HS-5 (cell line): ENCODE measurements at places on chromosomes 3 and 15.

DNA sequence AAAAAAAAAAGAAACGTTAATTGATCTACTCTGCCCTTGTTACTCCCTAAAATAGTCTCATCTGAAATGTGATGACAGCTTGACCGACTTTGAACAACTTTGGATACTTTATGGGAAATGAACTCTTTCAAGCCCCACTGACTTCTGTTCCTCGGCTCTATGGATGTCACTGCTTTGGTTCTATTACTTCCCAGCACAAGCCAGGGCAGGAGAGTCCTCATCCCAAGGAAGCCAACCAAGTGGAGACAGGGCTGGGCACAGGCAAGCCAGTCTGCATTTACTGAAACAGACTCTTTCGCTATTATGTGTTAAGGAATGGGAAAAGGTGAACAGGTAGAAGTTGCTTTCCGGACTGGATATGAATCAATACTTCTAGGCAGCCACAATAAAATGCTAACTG lies 444.0 kb downstream of the FOXP1 start:
- DNase-seq, result no peak

- DNase-seq, result no peak
Measured at GRCh38 chr3:178684881-178685590, 148.8 kb downstream of the KCNMB2 start.

GRCh38 chr3:43855674-43856299 lies 165.0 kb downstream of the ABHD5 start:
- DNase-seq, result no peak

DNA sequence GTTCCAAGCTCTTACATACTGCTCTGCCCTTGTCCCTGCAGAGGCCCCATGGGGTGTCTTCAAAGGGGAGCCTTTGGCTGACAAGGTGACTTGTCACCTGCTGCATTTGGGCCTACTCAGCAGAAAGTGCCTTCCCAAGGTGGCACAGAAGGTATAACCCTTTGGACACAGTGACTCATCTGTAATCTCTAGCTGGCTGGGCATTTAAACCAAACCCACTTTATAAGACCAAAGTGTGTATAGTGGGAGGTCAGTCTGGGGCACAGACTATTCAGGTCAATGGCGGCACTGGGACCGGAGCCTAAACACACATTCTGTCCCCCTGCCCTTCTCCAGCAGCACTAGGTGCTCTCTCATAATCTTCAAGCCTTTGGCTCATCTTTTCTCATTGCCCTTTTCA lies 35.1 kb downstream of the GJD2 start:
- no peak for DNase-seq

DNA sequence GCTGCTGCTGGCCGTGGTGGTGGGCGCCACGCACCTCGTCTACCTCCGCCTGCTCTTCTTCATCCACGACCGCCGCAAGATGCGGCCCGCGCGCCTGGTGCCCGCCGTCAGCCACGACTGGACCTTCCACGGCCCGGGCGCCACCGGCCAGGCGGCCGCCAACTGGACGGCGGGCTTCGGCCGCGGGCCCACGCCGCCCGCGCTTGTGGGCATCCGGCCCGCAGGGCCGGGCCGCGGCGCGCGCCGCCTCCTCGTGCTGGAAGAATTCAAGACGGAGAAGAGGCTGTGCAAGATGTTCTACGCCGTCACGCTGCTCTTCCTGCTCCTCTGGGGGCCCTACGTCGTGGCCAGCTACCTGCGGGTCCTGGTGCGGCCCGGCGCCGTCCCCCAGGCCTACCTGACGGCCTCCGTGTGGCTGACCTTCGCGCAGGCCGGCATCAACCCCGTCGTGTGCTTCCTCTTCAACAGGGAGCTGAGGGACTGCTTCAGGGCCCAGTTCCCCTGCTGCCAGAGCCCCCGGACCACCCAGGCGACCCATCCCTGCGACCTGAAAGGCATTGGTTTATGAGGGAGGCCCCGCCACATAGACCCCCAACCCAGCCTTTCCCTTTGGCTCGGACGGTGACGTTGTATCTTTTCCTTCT lies 1.1 kb downstream of the GPR27 start:
- DNase-seq, result no peak

- no peak for DNase-seq
Measured at GRCh38 chr3:28601291-28601690, 252.7 kb upstream of the AZI2 start.

- no peak for DNase-seq
Measured at GRCh38 chr3:133188996-133189395, 150.8 kb downstream of the TMEM108 start.

DNA sequence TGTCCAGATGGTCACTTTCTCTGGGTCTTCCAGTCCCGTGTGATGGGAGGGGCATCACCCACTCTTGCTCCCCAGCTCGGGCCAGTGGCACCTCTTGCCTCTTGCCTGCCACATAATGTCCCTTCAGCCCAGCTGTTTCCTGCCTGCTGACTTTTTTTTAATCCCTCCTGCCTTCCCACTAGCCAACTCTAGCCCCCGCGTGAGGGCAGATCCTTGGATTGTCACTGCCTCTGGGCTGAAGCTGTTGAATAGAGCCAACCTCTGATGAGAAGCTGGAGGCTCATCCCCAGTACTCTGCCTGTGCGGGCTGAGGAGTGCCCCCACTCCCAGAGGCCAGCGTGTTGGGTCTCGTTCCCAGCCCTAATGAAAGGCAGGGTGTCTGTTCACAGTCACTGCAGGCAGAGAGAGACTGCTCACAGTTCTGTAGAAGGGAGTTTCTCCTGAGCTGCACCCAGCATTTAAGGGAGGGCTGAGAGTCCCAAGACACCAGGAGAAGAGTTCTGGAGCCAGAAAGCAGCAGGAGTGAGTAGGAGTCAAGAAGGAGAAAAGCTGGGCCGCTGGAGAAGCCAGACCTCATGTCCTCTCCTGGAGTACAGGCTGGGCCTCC lies 30.1 kb upstream of the TIMP4 start:
- no peak for DNase-seq

DNA sequence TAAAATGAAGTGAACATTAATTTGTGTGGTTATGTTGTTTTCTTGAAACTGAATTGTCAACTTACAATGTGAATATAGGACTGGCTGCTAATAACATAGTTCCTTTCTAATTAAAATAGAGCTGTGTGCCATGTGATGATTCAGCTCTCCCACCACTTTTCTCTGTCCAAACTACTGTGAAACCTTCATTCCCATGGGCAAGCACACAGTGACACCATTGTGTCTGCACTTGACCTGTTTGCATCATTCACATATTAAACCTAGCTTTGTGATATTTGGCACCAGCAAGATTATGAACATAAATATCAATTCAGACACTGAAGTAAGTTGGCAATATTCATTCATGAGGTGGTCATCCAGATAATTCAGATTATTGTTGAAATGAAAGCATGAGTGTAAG lies 78.8 kb upstream of the TCF12 start:
- no peak for DNase-seq

DNA sequence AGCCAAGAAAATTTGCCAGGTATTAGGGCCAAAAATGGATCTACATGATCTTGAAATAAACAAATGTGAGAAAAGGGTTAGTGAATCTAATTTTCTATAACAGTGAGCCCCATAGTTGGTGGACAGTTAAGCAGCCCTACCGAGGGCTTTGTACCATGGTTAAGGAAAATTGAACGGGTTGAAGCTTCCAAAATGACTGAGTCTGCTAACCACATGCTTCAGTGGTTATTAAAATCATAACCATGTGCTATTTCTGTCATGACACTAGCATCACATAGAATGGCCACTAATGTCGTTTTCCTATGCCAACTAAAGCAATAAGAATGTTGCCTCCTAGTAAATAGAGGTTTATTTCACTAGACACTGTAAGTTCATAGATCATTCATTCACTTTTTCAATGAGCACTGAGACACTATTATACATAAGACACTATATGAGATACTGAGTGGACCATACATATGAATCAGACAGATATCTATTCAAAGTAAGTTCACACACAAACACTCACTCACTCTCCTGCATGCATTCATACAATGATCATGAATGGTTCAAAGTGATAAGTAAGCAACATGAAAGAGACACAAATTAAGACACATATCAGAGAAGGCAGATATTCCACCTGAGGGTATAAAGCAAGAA lies 4.3 kb downstream of the SST start:
- DNase-seq, result no peak

GRCh38 chr3:123790254-123791072 lies 93.7 kb downstream of the MYLK start:
- no peak for DNase-seq

DNA sequence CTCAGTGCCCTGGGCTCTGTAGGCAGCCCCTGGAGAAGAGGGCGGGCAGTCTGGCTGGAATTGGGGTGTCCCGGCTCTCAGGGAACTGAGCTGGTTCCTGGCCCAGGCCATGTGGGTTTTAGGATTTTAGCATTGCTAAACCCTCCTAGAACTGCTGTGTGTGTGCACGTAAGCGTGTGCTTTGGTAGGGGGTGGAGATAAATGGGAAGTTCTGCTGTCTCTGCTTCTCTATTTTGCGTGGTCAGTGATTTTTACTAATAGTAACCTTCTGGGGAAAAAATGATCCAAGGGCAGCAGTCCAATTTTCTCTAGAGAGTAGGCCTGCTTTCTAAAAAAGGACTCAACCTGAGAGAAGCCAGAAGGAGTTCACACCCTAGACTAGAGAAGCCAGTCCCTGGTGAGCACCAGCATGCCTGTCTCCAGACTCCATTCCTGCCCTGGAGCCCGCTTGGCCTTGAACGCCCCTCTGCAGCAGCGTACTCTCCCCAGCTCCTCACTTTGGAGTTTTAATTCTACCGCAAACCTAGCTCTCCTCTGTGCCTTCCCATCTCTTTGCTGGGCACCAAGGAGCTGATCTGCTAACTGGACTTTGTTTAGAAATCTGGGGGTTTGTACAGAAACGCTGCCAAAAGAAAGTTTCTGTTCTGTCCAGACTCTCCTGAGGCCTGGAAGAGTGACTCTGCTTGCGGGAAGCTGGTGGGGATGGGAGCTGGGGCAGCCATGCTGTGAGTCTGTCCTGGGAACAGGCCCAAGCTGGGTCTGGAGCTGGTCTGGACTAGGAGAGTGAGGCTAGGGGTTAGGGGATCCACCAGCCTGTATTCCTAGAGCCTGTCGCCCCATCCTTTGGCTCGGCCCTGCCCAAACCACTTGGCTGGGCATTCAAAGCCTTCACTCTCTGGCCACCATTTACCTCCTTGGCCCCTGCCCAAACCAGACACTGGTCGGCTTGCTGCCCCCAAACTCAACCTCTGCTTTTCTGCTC lies 19.7 kb downstream of the CORO2B start:
- DNase-seq, result no peak

DNA sequence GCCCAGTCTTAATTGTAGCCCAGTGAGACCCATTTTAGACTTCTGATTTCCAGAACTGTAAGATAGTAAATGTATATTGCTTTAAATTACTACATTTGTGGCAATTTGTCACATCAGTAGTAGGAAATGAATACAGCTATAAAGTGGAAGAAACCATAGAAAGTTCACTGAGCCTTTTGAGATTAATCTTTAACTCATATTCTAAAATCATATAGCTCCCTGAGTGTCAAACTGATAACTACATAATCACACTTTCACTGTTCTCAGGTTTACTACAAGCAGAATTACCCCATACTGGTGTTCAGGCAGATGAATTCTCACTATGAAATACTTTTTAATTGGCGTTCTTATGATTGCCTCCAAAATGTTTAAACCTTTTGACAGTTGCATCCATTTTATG lies 42.8 kb downstream of the CNTN4 start:
- no peak for DNase-seq
